ENCODE measurements at places on chromosomes 5 and 9.
A peak's percentile ranks its signal among the peaks of the same experiment; 100 is the strongest.

- DNase-seq, result peak; percentile 14
These were observed 52.9 kb downstream of the COMMD10 start for GRCh38 chr5:116137544-116138378.

DNA sequence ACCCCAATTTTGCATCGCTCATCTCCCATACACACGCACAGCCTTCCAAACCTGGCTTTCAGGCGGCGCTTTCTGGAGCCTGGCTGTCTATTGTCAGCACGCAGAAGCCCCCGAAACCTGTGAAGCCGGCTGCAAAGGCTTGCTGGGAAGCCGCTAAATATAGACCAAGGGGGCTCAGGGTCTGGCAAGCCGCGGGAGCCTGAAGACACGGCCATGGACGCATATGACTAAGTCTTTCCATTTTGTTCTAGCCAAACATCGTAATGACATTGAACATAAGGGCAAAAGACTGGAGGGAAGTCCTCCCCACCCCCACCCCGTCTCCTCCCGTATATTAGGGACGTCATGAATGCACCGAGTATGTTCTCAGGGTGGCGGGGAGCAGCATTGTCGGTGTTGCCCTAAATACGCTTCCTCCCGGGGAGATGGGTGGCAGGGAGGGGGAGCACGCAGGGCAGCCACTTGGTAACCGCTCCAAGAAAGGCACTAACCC is 1.1 kb downstream of the CTNND2 start:
- DNase-seq, result no peak

DNA sequence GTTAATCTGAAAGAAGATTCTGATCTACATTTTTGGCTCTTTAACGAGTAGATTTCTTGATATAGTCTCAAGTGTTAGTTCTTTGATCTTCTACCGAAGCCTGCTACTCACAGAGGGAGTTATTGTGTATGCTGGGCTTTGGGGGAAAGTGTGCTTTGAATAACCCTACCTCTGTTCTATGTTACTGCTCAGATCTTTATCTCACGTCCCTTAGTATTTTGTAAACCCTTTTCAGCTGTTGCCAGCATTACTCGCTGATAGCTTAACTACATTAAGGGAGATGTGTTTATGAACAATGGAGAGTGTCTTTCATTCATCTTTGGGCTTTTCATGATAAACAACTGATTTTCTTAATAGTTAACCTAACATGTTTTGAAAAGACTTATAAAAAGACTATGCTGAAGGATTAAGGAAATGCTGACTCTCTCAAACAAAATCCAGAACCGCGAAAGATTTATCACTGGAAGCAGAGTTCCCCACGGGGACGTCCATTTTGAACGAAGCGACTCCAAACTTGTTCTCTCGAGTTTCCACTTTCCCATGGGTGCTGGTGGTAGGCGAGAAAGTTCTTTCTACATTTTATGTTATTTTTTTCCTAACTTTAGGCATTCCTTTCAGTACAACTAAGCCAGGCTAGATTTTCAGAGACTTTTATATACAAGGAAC is 27.9 kb upstream of the ALDH1A1 start:
- DNase-seq, result no peak

DNA sequence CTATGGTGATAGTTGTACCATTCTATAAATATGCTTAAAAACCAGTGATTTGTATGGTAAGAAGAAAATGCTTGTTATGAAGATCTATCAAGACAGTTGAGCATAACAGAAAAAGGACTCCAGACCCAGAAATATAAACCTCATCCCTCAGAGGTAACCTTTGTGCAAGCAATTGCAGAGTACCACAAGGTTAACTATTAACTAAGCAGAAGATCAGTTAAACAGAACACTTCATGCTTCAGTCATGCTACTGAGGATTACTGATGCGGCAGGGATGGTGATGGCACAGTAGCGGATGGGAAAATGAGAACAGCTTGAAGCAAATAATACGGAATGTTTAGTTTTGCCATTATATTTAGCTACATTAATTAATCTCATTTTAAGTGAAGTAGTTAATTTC is 45.5 kb downstream of the IARS1 start:
- DNase-seq, result no peak

- no peak for DNase-seq
These were observed 79.7 kb upstream of the ICE1 start for GRCh38 chr5:5342784-5343183.

GRCh38 chr9:132730054-132731033 is 60.1 kb downstream of the GTF3C4 start:
- DNase-seq, result no peak

- no peak for DNase-seq
These were observed 80.2 kb upstream of the MIER3 start for GRCh38 chr5:57032151-57032551.

GRCh38 chr5:149959406-149960236 is 937 bp upstream of the SLC26A2 start:
- no peak for DNase-seq

DNA sequence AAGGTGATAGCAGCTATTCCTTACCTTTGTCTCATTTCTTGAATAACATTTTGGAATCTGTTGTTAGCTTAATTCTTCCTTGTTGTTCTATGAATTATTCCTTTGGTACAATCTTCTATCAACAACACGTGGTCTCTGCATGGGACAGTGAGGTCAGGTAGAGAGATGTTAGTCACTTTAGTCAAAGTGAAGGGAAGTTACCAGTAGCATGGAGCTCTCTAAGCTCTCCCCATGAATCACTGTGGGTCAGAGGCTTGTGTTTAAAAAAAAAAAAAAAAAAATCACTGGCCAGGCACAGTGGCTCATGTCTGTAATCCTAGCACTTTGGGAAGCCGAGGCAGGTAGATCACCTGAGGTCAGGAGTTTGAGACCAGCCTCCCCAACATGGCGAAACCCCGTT is 116.0 kb downstream of the GOLPH3 start:
- no peak for DNase-seq

GRCh38 chr9:71746758-71747125 is 21.6 kb downstream of the CEMIP2 start:
- no peak for DNase-seq

DNA sequence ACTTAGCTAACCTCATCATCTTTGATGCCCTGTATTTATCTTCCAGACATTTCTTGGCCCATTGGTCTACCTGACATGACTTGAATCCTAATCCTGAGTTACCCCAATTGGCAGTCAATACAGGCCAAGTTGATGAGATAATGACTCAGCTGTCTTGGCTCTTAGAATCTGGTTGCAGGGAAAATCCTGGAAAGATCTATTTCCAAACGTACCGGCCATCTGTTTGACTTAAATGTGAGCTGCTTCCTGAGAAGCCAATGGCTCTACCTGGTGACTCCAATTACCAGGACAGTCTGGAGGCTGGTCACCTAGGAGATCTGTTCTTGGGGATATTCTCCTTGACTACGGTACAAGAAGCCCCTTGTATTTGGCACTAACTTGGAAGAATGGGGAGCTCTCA is 475.2 kb upstream of the BRINP1 start:
- no peak for DNase-seq

DNA sequence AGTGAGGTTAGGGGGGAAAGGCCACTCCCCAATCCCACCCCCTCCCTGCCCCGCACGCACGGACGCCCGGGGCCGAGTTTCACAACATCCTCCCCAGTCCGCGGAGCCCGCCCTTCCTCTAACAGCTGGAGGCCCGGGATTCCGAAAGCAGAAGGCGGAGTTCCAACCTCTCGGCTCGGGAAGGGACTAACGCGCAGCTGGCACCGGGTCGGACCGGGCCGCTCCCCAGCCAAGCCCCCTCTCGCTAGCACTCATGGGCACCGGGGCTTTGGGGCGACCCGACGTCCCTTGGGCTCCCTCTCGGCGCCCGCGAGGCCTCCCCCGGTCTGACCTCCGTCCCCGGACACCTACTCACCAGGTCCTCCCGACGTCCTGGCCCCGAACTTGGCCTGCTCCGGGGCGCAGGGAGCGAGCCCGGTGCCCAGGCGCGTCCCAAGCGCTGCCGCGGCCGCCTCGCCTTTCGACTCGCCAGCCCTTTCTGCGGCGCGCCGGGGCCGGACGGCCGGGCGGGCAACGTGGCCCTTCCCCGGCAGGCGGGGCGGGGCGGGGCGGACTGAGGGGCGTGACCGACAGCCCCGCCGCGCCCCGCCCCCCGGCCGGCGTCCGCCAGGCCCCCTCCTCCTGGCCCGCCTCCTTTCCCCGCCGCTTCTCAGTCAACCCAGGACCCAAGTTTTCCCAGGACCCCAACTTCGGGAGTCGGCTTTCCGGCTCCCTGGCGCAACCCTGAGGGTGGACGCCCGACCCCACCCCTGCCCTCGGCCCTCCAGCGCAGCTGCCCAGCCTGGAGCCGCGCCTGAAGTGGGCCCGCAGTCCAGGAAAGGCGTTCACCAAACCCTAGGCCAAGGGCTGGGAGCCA is at the start of gene MGAT1:
TSS of gene MGAT1 (minus strand) at position 482 of the 856 bp plus-strand sequence. CDS start 9,835 bp downstream, outside the sequence.
- no peak for DNase-seq

DNA sequence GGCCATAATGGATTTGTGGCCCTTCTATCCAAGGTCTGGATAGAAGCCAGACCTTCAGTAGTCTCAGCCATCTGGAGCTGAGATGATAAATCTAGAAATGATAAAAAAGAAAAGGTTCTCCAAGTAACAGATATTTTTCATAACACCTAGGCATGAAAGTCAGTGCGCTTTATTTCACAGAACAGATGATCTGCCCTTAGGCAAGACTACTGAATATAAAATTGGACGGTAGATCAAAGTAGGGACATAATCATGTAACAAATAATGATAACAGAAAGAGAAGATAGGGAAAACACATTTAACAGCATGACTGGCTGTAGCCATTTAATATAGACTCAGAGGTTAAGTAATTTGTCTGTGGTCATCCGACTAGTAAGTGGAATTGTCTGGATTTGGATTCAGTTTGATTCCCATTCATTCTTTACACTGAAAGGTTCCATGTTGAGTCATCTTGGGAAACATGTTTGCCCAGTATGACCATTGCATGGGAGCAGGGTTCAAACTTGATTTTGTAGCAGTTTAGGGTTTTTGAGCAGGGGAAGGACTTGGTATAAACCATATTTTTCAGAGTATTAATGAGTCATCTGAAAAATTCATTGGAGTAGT is 4.1 kb upstream of the CAVIN4 start:
- DNase-seq, result no peak

DNA sequence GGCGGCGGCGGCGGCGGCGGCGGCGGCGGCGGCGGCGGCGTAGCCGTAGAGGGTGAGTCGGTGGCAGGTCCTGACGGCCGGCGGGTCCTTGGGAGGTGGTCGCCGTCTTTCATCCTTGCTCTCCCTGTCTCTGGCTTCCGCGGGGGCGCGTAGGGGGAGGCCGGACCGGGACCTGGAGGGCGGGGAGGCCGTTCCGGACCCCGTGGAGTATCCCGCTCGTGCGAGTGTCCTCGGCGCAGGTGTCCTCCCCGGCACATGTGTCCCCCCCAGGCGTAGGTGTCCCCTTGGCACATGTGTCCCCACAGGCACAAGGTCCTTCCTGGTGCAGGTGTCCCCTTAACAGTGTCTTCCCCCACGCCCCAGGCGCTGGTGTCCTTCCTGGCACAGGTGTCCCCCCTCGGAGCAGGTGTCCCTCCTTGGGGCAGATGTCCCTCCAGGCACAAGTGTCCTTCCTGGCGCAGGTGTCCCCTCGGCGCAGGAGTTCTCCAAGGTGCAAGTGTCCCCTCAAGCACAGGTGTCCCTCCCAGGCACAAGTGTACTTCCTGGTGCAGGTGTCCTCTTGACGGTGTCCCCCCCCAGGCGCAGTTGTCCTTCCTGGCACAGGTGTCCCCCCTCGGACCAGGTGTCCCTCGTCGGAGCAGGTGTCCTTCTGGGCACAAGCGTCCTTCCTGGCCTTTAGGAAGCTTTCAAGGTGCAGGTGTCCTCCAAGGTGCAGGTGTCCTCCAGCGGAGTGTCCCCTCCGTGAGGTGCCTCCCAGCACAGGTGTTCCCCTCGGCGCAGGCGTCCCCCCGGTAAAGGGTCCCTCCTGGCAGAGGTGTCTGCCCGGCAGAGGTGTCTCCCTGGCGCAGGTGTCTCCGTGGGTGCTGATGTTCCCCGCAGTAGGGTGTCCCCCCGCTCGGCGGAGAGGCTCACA is 519 bp downstream of the EXOC3 start:
- DNase-seq, result no peak

- DNase-seq, result no peak
These were observed 32.6 kb upstream of the GPX3 start for GRCh38 chr5:150987746-150988145.

- no peak for DNase-seq
These were observed 428.2 kb downstream of the ENC1 start for GRCh38 chr5:74212336-74212735.

- no peak for DNase-seq
These were observed 63.7 kb downstream of the LURAP1L start for GRCh38 chr9:12838546-12838945.

Data from NCI-H1417 treated with DMSO at 0.1 percent for 48 hours (cell line).